PC-9 (cell line): ENCODE measurements at places on chromosomes 3 and 15.

- DNase-seq = no peak
Measured at GRCh38 chr3:69300296-69300695, 85.6 kb downstream of the FRMD4B start.

DNA sequence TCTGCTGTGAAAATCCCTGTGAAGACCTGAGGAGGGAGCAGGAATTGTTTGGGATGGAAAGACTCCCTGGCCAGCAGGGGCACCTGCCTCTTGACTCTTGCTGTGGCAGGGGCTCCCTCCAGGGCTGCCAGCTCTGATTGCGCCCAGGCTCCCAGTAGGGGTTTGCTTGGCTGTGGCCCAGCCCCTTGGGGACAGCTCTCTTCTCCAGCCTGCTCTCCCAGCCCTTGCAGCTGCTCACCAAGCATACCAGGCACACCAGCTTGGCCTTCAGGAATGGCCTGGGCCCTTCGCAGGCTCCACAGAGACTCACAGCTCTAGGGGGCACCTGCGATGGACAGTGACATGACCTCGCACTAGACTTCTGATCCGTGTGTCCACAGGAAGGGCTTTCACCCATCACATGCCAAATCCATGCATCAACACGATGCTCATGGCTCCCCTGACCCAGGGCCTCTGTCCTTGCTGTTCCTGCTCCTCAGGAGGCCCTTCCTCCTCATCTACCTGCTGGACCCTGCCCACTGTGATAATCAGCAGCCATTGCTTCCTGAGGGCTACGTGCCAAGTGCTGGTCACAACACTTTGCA lies 61.8 kb downstream of the SCN5A start:
- DNase-seq = no peak

DNA sequence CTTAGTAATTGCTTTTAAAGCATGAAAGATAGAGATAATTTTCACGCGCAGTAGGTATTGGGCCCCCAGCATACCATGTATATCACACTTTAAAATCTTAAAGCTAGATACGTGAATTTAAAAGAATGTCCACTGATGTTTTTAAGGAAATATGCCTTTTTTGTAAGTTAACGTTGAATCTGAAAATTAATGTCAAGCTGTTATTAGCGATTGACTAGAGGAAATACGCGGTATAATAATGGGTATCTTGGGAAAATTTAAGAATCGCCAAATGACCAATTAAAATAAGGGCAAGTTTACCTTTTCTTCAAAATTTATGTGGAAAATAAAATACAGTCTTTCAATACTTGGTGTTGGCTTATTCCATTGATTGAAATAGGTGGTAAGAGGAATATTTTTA lies 13.3 kb upstream of the CHD2 start:
- DNase-seq = no peak

DNA sequence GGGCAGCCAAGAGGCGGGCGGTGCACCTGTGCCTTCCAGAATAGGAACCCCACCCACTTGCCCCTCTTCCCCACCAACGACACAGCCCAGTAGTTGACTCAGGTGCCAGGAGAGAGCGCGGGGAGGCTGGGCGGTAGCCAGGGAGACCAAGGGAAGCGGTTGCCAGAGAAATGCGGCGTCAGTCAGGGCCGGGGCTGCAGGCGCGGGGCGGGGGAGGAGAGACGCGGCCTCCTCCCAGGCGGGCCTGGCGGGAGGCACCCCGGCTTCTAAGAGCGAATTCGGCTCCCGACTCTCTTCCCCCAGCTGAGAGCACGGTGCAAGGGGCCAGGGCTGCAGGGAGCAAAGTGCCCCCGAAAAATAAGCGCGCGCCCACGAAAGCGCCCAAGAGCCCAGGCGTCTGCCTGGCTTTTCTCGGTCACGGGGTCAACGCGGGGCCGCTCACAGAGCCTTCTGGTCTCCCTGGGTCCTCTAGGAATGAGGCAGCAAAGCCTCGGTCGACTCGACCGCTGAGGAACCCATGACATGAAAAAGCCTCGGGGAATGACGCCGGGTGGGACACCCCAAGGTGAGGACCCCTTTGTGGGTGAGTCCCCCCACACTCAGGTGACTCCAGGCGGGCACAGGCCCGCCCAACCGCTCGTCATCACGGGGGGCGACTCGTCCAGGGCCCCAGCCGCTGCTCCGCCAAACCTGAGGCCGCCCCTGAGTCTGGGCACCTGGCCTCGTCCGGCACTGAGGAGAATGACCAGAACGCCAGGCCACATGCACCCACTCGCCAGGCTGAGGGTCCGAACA lies 716 bp downstream of the CPEB1 start:
- DNase-seq = no peak

- no peak for DNase-seq
Measured at GRCh38 chr3:5006755-5007202, 27.5 kb downstream of the BHLHE40 start.

DNA sequence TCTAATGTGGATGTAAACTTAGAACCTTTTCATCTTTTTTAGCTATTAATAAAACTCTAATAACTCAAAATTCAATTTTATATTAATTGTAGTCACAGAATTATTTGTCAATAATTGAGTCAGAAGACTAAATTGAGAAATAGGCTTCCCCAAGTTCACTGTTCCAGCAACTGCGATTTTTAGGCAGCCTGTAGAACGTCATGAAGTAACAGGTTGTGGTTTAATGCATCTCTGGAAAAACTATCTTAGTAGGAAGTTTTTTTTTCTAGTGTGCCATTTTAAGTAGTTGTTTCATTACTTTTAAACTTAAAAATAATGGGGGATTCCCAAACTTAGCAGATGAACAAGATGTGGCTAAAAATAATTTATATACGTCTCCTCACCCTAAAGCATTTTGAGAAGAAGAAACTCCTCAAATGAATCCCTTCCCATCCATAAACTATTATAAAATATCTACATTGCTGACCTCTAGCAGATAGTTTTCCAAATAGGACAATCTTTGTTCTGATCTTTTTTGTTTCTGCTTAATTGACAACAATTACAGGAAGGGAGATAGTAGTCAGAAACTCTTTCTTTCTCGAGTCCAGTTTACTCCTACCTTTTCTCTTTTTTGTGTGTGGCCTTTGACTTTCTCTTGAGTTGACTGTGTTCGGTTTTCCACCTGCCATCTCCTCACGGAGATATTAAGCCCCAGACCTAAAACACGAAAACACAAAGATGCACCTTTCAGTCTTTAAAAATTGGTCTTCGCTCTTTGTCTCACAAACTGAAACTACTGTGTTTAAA lies 43.1 kb downstream of the LRCH3 start:
- no peak for DNase-seq

DNA sequence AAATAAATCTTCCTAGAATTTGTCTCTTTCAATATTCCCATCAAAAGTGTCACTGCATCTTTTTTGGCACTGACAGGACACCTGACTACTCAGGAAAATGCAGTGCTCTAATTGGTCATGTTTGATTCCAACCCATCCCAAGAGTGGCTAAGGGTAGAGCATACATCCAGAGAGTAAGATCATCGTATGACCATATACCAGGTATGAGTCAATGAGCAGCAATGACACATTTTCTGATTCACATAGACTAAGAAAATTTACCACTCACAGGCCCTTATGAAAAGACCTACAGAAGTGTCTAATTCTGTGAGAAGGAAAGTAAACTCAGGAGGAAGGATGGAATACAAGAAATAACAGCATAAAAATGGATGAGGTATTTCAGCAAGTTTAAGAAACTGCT lies 434.2 kb downstream of the ZIC1 start:
- no peak for DNase-seq
